ENCODE measurements at places on chromosomes 16 and 17.

DNA sequence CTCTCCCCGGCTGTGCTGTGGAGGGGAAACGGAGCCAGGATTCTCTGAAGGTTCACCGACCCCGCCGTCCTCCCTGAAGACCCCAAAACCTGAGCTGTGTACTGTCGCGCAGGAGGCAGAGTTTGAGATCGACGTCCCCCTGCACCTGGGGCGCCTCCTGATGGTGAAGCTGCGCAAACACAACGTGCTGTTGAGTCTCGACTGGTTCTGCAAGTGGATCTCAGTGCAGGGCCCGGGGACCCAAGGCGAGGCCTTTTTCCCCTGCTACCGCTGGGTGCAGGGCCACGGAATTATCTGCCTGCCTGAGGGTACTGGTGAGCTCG lies 62.6 kb upstream of the TEKT1 start:
- peak; percentile 9 for DNase-seq

DNA sequence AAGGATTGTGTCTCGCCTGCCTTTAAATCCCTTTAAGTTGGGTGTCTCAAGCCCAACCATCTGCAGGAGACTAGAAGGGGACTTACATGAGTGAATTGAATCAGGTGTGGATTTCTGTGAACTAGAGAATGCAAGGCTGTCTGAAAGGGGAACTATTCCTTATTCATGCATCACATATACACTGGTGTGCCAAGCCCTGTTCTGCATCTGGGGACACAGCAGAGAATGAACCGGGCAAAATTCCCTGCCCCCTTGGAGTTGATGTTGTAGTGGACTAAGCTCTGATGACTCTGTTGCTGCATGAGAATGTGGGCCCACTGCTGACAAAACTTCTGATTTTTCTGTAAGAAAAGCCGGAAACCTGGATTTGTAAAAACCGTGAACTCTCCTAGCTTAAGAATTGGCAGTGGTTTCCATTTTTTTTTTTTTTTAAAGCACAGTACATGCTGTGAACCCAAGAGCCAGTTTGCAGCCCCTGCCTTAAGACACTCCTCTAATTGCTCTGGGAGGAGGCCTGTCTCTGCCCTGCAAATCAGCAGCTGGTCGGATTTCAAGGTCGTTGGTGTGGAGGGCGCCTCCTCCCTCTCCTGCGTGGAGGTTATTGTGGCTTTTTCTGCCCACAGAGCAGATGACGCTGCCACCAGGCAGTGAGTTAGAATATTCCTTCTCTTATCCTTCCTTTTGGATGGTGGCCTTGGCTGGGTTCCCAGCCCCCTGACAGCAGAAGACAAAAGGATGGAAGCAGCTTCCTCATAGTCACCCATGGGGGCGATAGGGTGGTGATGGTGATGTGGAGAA lies 131.0 kb downstream of the PRKCB start:
- no peak for DNase-seq

DNA sequence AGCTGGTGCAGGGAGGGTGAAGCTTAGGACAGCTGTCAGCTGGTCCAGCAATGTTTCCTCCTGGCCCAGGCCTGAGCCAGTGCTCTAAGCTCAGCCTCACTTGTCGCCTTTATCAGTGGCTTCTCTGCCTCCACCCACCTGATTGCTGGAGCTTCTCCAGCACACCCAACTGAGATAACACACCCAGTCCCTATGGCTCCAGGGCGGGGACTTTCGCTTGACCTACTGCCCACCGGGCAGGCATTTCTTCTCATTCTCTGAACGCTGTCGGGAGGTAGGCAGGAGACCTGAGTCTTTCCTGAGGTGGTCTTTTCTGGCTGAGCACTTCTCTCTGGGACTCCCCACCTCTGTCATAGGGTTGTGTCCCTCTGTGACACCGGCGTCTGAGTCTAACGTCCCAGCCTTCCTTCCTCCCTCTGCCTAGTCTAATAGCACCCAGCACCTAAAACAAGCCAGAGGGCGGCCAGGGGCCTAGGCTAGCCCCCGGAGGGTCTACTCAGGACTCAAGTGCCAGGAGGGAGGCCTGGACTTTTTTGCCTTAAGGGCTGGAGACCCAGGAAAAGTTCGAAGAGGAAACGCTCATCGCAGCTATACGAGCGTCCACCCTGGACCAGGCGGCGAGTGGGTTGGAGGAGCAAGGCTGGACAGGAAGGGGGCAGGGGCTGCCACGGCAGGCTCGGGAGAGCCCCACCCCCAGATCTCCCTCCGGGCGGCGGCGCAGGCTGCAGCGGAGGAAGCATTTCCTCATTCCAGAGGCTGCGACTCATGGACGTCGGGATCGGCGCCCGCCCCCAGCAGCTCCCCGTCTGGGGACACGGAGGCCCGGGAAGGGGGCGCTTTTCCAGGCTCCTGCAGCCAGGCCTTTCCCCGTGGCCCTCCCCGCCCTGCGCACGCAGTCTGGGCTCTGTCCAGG lies 756 bp downstream of the TAX1BP3 start:
- DNase-seq = peak; percentile 92

- peak; percentile 36 for DNase-seq
Measured at GRCh38 chr17:5536866-5537650, 47.3 kb downstream of the NLRP1 start.

DNA sequence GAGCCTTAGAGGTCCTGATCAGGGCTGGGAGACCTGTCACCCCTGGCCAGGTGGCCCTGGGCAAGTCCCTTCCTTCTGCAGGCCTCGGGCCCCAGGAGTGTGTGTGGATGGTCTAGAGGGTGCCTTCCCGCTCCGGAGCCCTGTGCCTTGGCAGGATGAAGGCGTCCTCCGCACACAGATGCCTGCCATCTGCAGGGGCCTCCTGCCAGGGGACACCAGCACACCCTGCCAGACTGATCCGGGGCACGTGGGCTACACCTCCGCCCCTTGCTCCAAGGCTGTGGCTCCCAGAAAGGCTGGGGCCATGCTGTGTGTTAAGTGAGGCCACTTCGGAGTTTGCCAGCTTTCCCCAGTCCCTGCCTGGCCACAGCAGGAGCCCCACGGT lies 30.7 kb downstream of the NPTX1 start:
- DNase-seq = no peak

DNA sequence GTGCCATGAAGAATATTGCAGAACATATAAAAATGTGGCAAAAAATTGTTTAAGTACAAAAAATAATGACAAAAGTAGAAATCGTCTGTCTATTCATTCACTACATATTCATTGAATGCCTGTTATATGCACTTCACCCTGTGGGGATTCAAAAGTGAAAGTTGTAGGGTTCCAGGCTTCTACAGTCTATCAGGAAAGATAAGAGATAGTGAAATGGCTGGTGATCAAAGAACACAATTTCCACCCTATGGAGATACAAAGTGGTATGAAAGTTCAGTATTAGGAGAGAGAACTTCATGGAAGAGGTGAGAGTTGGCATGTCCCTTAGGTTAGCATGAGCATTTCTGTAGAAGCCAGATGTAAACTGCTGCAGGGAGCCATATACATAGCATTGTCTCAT lies 127.0 kb upstream of the PMFBP1 start:
- DNase-seq = no peak

GRCh38 chr16:56514845-56515244 lies 5.0 kb downstream of the BBS2 start:
- DNase-seq = no peak

- no peak for DNase-seq
Measured at GRCh38 chr16:27598220-27598619, 48.3 kb downstream of the KATNIP start.

All from fibroblast of the aortic adventitia (primary cell).